Inflammatory macrophage (primary cell): ENCODE measurements at places on chromosomes 4 and X.

GRCh38 chr4:73104695-73105094 is 35.2 kb upstream of the COX18 start:
- DNase-seq: no peak

- DNase-seq: no peak
Measured at GRCh38 chr4:63155561-63155960, 1253.7 kb downstream of the TECRL start.

DNA sequence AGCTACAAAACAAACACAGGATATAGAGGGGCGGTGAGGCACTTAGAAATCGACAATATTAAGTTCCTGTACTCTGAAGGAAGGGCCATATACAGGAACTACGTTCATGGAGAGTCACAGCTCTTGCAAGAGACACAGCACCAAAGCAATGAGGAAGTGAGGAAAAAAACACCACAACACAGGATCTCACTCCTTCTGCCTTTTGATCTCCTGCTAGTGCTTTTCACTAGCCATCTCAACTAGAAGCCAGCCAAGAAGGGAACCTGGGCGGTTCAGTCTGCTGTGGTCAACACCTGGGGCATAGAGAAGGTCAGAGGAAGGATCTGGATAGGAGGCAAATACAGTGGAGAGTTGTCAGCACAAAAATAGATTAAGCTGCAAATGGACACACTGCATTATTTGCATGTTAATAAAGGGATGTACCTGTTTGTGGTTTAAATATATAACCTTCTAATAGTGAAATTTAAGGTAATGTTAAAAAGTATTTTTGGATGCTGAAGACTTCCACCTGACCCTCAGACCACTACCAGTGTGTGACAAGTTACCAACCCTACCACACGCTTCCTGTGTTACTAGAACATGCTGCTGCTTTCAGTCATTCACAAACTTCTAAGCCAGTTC is 104.6 kb downstream of the DTHD1 start:
- DNase-seq: peak; percentile 87

- no peak for DNase-seq
Measured at GRCh38 chrX:9678215-9678965, 87.3 kb downstream of the GPR143 start.

- no peak for DNase-seq
Measured at GRCh38 chrX:48523682-48524081, 2.1 kb downstream of the EBP start.

DNA sequence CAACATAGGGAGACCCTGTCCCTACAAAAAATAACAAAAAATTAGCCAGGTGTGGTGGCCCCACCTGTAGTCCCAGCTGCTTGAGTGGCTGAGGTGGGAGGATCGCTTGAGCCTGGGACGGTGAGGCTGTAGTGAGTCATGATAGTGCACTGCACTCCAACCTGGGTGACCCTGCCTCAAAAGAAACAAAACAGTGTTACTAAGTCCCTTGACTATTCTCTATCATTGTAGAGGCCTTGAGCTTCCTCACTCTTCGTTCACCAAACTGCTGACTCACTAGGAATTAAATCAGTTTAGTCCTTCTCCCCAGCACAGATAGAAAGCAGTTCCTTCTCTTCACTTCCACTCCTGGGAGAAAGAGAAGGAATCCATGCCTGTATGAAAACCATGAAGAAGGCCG is 14.5 kb downstream of the CDS1 start:
- DNase-seq: no peak

- DNase-seq: no peak
Measured at GRCh38 chrX:34810364-34810763, 132.2 kb upstream of the FAM47B start.

DNA sequence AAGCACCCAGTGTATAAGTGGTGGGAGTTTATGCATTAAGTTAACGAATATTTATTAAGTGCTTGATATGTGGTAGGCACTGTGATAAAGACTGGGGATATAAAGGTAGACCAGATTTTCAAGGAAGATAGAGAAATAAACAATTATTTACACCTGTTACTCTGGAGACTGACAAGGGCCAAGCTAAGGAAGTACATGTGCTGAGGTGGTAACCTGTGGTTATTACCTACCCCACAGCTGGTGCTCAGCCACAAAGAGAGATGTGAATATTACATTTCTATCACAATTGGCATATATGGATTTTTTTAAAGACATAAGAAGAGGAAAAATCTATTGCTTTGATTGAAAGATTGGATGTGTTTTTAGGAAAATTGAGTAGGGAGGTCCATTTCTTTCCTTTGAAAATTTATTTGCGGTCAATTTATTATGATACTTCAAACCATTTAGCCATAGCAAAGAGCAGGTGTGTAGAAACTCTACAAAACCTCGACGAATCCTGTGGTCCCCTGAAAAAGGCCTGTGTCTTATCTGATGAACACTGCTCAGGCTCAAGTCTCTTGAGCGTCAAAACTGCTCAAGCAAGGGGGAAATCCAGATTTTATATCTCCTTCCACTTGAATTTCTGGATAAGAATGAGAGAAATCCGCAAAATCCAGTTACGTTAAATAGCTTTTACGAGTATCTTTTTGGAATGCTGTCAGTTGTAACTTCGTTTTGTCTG is 217.7 kb upstream of the HAND2 start:
- DNase-seq: no peak

- DNase-seq: no peak
Measured at GRCh38 chrX:25755194-25755593, 382.9 kb upstream of the MAGEB18 start.

GRCh38 chr4:123484291-123484926 is 87.8 kb downstream of the SPRY1 start:
- DNase-seq: no peak

DNA sequence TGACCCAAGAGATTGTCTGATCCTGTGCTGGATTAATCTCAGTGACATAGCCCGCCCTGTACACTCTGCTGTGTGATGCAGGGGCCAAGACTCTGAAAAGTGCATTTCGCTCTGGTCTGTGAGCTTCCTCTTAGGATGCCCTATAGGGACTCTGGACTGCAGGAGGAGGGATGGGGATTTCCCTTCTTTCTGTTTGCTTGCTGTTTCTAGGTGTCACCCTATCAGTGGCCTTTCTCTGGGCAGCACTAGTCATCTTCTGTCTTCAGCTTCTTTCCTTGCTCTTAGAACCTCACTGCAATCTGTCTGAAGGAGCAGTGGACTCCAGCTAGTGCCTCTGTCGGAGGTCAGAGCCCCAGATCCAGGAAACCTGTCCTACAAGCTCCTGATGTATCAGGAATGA is 34.5 kb upstream of the SCRG1 start:
- no peak for DNase-seq

- DNase-seq: no peak
Measured at GRCh38 chr4:35653451-35653850, 590.9 kb downstream of the ARAP2 start.

GRCh38 chr4:147173797-147174432 is 228.3 kb upstream of the TTC29 start:
- no peak for DNase-seq

- no peak for DNase-seq
Measured at GRCh38 chr4:39278476-39278875, 87.7 kb downstream of the RFC1 start.

- DNase-seq: peak; percentile 65
Measured at GRCh38 chrX:15686818-15687685, 22.4 kb upstream of the CLTRN start.

GRCh38 chr4:91837608-91838029 is 466.1 kb upstream of the GRID2 start:
- no peak for DNase-seq
